ENCODE measurements at places on chromosomes 13 and 19.

- DNase-seq: peak; percentile 88
Observed at GRCh38 chr19:43759515-43759914, 4.8 kb upstream of the SMG9 start.

- no peak for DNase-seq
Observed at GRCh38 chr13:112182846-112183531, 116.0 kb downstream of the SOX1 start.

- no peak for DNase-seq
Observed at GRCh38 chr19:39399668-39400050, 7.0 kb upstream of the ZFP36 start.

DNA sequence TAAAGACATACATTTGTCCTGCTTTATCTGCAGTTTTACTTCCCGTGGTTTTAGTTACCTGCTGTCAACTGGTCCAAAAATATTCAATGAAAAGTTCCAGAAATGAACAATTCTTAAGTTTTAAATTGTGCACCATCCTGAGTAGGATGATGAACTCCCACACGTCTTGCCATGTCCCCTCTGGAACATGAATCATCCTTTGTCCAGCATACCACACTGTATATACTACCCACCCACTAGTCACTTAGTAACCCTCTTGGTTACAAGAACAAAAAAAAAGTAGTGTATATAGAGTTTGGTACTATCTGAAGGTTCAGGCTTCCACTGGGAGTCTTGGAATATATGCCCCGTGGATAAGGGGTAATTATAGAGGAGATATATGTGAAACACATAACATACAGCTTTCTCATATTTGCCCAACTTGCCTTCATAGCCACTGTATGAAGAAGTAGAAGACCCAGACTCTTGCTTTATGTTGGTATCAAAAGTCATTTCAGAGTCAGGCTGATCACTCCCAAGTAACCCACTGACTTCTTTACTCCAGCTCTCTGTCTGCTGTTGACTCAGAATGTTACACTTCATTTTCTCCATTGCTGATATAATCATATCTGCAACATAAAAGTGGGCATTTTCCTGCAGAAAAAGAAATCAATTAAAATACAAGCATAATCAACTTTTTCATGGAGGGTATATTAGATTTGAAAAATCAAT, 19.3 kb downstream of the RUBCNL start:
- DNase-seq: peak; percentile 82

DNA sequence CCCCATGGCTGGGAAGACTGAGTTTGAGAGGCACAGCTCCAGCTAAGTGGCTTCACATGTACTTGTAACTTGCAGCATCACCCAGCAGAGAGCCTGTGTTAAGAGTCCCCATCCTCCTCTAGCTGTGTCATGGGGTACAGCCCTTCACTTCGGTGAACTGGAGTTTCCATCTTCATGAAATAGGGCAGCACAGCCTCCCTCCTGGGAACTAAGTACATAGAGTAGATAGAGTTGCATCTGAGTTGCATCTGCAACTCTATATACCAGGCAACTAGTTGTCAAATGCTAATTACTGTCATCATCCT, 1.2 kb downstream of the PRDX2 start:
- no peak for DNase-seq
